ENCODE measurements at places on chromosomes 4 and X.

DNA sequence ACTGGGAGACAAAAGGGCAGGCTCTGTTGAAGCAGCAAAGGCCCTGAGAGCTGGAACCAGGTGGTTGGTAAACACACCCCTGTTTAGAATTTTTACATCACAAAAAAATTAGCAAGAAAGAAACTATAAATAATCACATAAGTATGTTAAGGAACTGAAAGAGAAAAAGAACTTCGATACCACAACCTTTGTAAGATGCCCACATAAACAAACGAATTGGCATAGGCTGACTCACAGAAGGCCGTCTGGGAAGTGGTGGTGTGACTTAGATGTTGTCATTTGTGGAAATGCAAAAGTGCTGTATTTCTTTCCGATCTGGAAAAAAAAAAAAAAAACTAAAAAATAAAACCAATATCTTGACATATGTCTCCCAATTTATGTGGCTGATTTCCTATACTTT is 235.1 kb downstream of the USP46 start:
- DNase-seq: no peak

- DNase-seq: no peak
These were observed 158.4 kb downstream of the CHIC2 start for GRCh38 chr4:53905941-53906377.

DNA sequence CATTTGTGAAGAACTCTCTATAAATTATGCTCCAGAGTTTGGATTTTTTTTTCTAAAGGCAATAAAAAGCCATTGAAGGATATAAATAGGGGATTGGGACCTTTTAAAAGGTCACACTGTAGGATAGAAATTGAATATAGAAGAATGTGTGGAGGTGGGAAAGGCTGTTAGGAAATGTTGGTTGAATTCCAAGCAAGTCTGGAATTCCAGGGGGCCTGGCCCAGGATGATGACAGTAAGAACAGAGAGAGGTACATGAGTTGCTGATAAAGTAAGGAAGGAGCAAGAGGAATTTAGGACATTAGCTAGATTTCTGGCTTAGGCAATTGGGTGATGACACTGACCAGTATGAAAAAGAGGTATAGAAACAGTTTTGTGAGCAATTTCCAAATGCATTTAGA is 95.4 kb upstream of the USP38 start:
- DNase-seq: no peak

DNA sequence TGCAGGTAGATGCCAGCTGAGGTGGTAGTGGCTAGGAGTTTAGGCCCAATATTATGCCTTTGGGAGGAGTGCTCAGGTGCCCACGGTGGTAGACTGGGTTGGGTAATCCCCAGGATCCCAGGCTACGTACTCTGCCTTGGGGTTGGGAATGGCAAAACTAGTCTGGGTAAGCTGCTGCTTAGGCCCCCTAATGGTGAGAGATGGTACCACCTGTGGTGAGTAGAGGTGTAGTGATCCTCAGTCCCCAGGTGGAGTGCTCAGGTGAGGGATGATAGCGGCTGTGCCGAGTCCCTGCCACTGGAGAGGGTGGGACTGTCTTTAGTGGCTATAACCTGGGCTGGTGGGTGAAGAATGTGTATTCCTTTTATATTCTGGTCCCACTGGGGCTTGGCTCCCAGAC is 75.2 kb downstream of the IL1RAPL2 start:
- no peak for DNase-seq

DNA sequence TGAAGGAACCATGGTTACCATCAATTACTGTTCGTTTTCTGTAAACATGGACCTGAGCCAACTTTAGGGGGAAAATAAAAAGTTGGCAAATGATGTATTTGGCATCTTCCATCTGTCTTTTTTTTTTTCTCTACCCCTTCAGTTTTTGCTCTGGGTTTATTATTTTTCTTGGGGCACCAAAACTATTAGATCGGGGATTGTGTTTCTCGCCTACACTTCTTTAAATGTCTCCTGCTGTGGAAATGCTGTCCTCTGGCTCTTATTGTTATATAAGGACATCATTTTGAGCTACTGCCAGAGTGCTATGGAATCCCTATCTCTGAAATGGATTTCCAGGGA is 234.0 kb upstream of the SLIT2 start:
- DNase-seq: no peak

- no peak for DNase-seq
These were observed 36.0 kb upstream of the CBR4 start for GRCh38 chr4:169045862-169046584.

- DNase-seq: no peak
These were observed 196.7 kb downstream of the MID1 start for GRCh38 chrX:10423716-10424115.

GRCh38 chr4:102342404-102343074 is 2.7 kb downstream of the SLC39A8 start:
- no peak for DNase-seq

DNA sequence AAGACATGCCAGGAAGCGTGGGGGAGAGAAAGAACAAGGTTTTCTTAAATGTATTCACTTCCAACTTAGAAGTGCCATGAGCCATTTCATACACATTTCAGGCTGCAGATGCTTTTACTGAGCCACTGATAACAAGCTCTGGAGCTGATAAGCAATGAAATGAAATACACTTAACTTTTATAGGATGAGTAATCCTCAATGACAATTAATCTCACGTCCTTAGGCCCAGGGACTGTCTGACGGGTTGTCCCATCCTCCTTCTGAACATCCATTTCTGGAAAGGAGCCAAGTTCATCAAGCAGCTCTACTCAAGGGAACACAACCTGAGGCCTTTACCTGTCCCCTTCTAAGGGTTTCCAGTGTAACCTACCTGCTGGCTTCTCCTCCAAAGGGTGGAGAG is 121.2 kb downstream of the PARM1 start:
- no peak for DNase-seq

GRCh38 chr4:164926301-164926700 is 49.3 kb downstream of the APELA start:
- DNase-seq: no peak

DNA sequence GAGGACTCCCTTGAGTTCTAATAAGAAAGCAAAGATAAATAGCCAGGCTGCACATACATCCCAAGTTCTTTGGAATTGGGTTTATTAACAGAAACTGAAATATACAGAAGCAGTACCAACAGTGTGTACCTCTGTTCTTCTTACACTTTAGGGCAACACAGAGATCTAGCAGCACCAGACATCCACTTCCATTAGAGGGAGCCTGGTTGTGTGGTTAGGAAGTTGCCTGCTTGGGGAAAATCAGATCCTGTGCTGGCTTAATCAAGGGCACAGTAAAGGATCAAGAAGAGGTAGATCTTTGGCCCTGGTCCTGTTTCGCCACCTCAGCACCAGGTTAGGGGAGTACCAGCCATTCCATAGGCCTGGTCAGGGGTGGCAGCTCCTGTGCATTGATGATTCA is 231.1 kb upstream of the ARHGAP24 start:
- DNase-seq: no peak

GRCh38 chr4:15754323-15754722 is 23.8 kb upstream of the CD38 start:
- no peak for DNase-seq
